ENCODE measurements at places on chromosomes 3 and 15.

DNA sequence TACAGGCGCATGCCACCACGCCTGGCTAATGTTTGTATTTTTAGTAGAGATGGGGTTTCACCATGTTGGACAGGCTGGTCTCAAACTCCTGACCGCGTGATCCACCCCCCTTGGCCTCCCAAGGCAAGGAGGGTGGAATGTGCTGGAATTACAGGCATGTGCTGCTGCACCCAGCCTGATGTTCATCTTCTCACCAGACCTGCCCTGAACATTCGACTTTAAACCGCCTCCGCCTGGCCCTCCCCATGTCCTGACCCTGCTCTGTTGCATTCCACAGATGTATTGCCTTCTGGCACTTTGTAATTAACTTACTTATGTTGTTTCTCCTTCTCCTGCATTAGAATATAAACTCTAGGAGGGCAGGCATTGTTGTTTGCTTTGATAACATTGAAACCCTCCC, 102.1 kb downstream of the LINGO1 start:
- DNase-seq = no peak

DNA sequence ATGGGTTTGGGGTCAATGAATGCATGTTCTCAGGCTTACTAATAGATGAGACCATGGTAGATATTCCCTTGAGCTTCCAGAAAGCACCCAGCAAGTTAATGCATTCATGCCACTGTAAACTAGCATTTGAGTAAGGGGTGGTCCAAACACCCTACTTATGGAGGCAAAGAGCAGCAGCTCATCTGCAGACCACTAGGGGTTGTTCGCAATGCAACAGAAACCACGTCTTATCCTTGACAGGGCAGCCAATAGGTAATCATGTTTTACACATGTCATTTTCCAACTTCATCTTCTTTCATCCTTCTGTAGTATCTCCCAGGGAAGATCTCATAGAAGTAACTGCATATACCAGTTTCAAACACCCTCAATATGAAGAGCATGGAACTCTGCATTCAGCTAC, 330.2 kb downstream of the RORA start:
- no peak for DNase-seq

DNA sequence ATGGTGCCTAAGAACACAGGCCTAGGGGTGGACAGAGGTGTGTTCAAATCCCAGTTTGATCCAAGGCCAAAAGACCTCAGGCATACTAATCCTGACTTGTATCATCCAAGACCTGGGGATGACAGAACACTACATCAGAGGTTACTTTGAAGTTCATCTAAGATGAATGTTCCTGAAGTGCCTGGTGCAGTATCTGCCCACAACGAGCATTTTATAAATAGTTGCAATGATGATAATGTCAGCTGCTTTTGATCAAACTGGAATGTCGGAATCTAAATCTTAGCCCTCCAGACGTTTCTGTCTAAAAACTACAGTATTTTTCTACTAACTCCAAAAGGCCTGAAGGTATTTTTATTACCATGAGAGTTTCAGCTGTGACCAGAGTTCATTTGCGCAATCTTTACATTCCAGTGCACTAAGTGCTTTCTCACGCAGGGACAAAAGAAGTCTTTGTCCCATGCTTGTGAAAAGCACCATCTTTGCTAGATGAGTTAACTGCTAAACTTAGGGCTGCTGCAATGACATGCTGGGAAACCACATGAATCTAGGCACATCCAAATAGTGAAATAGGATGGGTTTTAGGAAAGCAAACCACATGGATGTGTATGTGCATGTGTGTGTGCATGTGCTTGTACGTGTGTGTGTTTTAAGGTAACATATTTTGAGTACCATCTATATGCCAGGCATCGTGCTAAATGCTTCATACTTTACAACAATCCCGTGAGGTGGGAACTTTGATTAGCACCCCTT, 18.1 kb downstream of the ANXA2 start:
- no peak for DNase-seq

GRCh38 chr3:15110206-15110605, 11.3 kb upstream of the RBSN start:
- no peak for DNase-seq

DNA sequence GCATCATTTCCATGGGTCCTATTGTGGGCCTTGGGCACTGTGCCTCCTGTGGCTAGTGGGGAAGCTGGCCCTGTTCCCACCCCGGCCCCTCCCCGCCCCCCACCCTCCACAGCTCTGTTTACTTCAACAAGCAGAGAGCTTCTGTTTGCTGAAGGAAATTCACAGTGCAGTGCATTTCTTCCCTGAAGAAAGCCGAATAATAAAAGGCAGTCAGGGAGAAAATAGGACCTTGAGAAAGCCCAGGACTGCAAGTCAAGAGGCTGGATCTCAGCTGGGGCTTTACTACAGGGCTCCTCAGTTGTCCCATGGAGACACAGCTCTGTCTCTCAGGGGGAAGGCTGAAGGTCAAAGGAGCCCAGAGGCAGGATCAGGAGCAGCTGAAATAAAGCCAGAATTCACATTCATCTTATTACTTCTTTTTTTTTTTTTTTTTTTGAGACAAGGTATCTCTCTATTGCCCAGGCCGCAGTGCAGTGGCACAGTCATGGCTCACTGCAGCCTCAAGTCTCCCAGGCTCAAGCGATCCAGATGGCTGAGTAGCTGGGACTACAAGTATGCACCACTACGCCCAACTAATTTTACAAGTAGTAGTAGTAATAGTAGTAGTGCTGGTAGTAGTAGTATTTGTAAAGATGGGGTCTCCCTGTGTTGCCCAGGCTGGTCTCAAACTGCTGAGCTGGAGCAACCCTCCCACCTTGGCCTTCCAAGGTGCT, 33.0 kb upstream of the LACTB start:
- DNase-seq = no peak

- no peak for DNase-seq
These were observed 54.7 kb downstream of the SLC41A3 start for GRCh38 chr3:126029241-126029640.

GRCh38 chr3:195558602-195559001, 15.5 kb upstream of the PPP1R2 start:
- DNase-seq = no peak

Measured in stimulated activated CD4-positive, alpha-beta T cell treated with anti-CD3 and anti-CD28 coated beads, Interleukin-15, amount 100 ng/mL, for 1 hour (primary cell).